Bone marrow (tissue), 2 donors: ENCODE measurements at places on chromosomes 4 and X.

DNA sequence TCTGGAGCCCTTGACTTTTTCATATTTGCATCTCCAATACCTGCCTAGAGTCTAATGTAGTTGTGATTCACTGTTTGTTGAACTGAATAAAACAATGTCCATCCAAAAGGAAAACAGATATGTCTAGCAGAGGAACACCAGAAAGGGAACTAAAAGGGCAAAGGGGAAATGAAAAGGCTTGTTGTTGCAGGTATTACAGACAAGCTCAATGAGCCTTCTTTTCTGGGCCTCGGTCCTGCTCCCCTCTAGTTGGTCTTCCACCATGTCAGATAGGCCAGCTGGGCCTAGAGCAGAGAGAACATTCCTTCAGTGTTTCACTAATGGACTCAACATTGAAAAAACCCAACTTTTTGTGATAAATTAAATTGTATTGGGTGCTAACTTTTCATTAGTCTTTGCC is 55.4 kb downstream of the ZFX start:
- DNase-seq = no peak

GRCh38 chr4:174192943-174193342 is 90.5 kb downstream of the FBXO8 start:
- DNase-seq = no peak

GRCh38 chr4:105061731-105062130 is 84.9 kb upstream of the TET2 start:
- DNase-seq = no peak

DNA sequence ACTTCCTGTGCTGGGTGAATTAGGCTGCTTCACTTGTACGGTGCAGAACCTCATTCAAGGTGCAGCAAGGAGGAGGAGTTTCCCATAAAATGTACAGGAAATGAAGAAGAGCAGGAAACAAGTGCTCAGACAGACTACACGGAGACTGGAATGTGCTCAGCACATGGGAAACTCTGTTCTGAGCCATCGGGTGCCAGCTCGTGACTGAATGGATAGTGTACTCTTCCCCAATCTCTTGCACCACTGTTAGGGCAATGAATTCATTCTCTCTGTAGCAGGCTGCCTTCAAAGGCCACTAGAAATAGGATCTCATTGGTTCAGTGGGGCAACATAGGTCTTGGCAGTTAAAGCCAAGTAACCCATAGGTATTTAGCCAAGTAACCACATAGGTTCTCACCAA is 200.0 kb upstream of the LDB2 start:
- DNase-seq = no peak

DNA sequence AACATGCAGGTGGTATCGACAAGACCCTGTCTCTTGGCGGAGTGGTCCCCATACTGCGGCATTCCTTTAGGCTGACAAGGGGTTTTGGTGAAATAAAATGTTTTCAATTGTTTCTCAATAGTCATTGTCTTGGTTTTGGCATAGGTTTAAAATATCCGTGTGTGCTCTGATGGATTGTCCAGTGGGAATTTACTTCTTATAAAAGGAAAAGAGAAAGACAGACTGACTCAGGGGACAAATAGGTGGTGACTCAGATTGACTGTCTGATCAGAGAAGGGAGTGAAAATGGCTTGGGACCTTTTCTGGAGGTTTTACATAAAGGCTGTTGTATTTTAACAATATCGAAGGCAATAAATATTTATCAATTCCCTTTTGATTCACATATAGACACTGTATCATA is 129.8 kb downstream of the SORBS2 start:
- no peak for DNase-seq

DNA sequence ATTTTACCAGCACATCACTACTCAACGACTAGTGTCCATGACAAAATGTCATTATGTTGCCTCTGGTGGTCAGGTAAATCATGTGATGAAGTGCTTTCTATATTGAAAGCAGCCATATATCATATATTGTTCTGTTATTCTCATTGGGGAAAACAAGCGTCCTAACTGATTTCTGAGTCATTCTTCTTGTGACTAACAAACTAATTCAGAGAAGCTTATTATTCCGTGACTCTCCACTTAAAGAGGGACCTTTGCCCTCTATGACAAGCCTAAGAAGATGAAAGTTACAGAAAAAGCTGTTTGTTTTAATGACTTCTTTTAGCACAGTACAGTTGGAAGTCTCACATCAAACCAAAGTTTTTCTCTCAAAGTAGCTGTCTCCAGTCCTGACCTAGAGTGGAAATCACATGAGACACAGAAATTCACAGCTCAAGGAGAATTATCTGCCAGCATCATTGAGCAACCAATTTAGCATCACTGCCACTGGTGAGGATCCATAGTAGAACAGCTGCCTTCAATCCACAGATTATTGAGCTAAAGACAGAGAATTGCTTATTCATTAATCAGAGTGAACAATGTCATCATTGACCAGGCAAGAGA is 36.4 kb downstream of the ASB9 start:
- no peak for DNase-seq

DNA sequence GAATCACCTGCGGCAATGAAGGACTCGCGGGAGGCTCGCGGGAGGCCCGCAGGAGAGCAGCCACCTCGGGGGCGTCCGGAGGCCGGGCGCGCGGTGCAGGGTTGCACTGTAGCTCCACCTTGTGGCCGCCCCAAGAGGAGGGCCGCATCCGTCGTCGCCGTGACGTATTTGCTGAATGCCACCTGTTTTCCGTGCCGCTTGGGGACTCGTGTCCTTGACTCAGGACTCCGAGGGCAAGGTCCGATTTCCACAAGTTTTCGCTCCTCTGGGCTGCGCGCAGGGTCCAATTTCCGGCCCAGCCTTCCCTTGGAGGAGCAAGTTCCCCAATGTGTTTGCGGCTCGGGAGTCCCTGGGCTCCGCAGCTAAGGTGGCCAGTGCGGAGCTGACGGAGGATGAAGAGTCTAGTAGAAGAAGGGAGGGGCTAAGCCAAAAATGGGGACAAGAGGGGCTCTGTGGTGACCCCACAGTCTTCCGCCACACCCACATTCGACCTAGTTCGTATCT is 10.7 kb upstream of the DLG3 start:
- peak; percentile 3 for DNase-seq

- DNase-seq = no peak
Measured at GRCh38 chr4:168569931-168570276, 73.1 kb downstream of the PALLD start.

DNA sequence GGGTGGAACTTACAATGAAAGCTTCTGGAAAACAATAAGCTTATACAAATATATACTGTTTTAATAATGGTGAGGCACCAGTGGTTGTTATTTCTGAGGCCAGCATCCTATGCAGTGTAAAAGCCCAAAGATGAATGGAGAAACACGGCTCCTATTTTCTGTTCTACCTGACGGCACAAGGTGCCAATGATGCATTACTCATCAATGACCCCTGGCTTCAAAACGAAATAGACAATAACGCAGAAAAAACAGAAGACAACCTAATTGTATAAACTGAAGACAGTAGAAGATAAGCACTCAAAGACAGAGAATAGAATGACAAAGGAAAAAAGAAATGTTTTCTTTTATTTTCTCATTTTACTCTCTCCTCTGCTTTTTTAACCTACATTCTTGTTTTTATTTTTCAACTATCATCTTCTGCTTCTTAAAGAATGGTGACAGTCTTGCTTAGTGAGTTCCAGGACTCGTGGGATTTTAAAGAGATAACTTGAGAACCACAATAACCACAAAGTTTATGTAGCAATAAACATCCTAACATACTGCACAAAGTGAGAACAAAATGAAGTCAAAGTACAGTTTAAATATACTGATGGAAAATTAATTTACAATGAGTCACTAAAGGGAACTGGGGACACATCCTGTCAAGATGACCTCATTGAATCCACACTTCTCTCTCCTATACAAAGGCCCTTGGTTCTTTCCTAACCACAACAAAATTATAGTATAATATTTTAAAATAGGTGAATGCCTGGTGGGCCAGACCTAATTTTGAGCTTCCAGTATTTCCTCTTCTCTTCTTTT is 169.8 kb downstream of the BTC start:
- DNase-seq = no peak

GRCh38 chr4:22969287-22969896 is 276.7 kb downstream of the GBA3 start:
- DNase-seq = no peak
